Small intestine (tissue), 16 donors: ENCODE measurements at places on chromosomes 5 and 9.

- no peak for DNase-seq
Measured at GRCh38 chr9:87613265-87614111, 112.4 kb upstream of the CTSL start.

GRCh38 chr5:133290669-133291240 is 238.9 kb downstream of the HSPA4 start:
- DNase-seq: no peak

DNA sequence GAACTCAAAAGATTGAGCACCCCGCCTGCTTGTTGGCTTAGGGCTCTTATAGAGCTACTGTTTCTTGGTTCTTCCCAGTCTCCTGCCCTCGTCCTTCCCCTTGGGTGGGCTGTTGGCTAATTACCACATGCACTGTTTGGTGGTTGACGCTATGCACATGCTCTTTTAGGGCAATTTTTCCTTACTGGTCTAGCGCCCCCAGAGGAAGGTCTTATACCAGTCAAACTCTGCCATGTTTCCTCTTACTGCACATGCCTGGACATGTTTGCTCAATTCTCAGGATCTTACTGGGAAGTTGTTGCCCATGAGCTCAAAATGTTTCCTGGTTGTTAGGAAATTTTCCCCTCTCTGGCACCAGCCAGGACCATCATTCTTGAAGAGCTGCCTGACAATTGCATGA is 101.9 kb downstream of the SLC28A3 start:
- no peak for DNase-seq

DNA sequence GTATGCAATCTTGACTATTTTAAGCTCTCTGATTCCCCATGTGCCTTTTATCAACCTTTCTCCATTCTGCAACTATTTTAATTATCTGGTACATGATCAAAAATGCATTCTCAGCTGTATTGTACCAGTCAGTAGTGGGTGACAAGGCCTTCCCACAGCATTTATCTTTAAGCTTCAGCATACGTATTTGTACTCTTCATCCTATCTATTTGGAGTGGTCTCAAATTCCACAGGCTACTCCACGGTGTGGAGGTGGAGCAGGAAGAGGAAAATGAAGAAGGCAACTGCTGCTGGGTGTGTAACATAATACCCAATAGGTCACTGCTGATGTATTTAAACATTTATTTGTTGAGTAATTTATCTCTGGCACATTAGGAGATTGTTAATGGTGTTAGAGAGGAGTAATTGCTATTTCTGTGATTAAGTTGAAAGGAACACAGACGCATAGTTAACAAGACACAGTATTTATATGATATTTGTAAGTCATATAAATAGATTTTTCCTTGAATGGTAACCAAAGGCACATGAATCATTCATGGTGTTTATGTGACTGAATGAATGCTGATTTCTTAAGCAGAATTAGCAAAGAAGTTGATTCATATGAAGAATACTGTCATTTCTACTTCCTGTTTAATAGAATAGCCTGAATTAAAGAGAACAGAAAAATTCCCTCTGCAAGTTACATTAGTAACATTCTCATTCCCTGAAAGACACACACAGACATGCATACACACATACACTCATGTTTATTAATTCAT is 153.8 kb upstream of the NR3C1 start:
- DNase-seq: no peak

- DNase-seq: no peak
Measured at GRCh38 chr9:36424289-36425055, 24.4 kb upstream of the RNF38 start.

GRCh38 chr9:92961627-92962302 is 14.4 kb downstream of the FGD3 start:
- no peak for DNase-seq

DNA sequence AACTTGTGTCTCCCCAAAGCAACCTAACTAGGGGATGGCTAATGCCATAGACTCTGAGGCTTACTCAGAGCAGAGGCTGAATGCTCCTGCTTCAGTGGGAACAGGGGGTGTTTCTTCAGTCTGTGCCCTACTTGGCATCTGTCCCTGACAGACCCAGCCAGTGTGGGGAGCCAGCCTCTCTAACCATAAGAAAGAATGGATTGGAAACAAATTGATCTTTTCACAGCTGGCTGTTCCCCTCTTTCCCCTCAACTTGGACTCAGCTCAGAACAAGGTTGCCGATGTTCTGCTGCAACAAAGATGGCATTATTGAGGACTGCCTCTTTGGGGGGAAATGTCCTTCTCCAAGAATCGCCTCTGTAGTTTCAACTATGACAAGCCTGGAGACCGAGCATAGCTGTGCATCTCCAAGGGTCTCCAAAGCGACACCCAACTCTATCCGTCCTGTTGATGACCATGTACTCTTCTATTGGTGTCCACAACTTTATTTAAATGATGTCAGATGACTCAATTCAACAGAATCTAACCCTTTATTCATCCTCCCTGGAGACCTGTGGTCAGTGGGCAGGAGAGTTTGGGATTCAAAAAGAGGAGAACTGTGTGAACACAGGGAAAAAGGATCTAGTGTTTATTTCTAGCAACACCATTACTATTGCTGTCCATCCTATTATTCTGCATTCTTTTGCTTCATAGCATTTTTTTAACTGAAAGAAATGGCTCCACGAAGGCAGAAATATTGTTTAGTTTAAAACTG is 24.7 kb upstream of the TNC start:
- DNase-seq: no peak

- no peak for DNase-seq
Measured at GRCh38 chr5:172156541-172156994, 31.5 kb downstream of the STK10 start.

DNA sequence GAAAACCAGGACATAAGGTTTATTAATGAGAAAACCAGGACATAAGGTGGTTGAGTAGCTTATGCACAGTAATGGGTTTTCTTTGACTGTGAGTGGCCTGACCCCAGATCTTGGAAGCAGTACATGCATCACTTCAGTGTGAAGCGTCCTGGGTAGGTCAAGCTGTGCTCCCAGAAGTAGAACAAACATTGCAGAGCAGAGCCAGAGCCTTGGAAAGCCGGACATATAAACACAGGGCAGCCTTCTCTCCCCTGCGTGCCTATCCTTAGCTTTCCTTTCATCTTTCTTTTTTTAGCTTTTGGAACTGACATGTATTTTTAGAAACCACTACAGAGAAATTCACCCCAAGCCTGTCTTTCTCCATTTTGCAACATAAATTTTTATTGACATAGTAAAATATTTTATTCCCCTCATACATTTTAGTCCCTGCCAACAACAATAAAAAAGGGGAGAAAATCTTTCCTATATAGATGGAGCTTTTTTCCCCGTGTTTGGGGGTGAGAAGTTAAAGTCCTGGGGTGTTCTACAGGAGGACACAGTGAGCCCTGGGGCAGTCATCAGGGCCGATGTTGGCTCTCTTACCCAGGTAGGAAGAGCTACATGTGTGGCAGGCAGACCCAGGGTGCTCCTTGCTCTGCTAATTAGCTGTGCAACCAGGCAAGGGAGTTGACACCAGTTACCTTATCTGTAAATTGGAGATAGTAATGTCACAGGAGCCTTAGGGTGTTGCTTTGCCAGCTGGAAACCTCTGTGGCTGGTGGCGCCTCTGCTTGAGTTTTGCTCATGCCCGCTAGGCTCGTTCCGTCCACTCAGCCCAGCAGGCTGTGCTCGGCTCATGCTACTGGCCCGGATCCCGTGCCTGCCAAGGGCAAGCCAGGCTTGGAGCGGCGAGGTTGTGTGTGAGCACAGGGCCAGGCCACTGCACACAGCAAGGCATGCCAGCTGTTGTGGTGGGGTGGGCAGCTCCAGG is 389.6 kb downstream of the KDM4C start:
- no peak for DNase-seq

DNA sequence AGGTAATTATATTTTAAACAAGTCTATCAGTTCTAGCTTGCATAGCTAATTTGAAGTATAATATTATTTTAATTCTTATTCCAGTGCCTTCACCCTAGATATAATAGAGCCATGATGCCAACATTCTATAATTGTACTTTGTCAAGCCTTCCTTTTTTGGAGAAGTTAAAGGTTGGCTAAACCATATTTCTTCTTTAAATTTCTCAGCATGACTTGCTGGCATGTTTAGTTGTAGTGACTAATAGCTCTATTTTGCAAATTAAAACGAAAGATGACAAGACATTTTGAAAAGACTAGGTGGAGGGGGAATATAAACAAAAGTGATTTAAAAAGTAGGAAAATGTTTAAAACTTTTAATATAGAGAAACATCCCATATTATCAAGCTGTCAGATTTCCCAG is 400.7 kb downstream of the PSAT1 start:
- DNase-seq: no peak

- DNase-seq: no peak
Measured at GRCh38 chr5:26681861-26682260, 356.5 kb downstream of the CDH9 start.

DNA sequence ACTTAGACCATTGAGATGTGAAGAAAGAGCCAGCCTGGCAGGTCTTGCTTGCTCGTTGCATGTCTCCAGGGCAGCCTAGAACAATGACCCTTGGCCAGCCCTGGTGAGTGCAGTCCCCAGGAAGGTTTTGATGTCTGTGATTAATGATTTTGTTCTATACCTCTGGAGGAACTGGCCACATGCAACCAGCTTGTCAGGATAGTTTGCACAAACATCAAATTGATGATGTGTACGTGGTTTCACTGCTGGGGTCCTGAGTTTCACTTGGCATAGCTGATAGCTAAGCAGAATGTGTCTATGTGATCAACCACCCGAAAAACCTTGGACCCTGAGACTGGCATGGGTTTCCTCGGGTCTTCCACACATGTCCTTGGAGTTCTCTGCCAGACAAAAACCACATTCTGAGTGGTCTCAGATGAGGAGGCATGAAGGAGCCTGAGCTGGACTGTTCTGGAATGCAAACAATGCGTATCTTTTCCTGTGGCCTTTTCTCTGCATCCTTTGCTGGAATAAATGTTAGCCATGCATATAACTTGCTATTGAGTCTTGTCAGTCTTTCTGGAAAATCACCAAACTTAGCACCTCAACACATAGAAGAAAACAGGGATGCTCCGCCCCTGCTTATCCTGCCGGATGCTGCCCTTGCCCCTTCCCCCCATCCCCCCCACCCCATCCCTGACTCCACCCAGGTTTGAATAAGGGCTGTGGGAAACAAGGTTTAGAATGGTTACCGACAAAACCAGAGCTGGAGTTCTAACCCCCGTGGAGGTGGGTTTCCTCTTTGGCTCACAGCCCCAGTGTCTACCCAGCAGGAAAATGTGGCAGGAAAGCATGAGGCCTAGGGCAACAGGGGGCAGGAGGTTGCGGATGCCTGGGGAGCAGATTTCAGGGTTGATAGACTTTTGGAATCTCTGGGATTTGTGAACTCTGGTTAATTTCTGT is 50.1 kb upstream of the ANKRD33B start:
- no peak for DNase-seq

DNA sequence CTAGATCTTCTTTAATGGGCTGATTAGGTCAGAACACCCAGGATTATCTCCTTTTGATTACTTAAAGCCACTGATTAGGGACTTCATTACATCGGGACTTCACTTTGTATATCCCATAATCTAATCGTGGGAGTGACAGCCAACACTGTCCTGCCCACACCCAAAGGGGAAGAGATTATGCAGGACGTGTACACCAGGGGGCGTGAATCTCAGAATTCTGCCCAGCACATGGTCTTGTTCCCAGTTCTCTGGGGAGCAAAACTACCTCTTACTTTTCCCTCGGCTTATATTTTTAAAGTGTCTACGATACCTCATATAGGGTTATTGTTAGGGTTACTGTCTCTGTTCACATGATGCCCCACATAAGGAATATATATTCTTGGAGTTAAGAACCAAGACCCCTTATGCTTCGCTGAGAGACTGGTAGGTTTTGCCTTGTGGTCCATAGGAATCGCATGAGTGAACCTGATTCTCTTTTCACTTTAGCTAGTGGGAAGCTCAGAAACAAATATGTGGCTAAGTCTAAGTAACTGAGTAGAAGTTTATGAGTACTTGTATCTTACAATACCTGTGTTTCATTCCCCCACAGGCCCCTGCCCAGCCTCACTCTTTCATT is 192.7 kb downstream of the GNA14 start:
- peak; percentile 30 for DNase-seq

GRCh38 chr5:135237748-135238103 is 161.3 kb downstream of the MACROH2A1 start:
- no peak for DNase-seq

- DNase-seq: no peak
Measured at GRCh38 chr5:88391116-88391515, 122.5 kb upstream of the TMEM161B start.

- no peak for DNase-seq
Measured at GRCh38 chr9:126502417-126503332, 111.1 kb upstream of the LMX1B start.

DNA sequence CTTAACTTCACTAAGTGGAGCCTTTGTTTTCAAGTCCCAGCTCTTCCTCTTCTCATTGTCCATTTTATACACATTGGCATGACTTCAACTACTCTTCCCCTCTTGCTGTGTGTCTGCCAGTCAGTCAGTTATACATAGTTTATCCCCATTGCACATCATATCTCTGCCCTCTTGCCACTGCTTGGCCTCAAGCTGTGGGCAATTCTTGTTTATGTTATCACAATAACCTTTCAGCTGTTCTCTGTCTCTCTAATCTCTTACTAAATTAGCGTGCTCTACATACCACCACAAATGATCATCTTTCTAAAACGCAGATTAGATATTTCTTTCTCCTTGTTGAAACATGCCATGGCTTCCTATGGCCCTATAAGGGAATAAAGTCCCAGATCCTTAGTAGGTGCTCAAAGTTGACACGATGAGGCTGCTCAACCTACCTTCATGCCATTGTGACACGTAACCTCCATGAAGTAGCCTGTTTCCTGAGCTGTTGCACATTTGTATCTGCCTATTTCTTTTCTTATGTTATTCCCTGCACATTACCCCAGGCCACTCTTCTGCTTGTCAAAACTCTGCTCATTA is 239.3 kb downstream of the GAS1 start:
- no peak for DNase-seq

GRCh38 chr5:115815693-115816225 is 700 bp downstream of the CDO1 start:
- DNase-seq: no peak

- DNase-seq: peak; percentile 95
Measured at GRCh38 chr5:115418788-115419187, 122.3 kb upstream of the CCDC112 start.
